ENCODE measurements at places on chromosomes 3 and 15.

DNA sequence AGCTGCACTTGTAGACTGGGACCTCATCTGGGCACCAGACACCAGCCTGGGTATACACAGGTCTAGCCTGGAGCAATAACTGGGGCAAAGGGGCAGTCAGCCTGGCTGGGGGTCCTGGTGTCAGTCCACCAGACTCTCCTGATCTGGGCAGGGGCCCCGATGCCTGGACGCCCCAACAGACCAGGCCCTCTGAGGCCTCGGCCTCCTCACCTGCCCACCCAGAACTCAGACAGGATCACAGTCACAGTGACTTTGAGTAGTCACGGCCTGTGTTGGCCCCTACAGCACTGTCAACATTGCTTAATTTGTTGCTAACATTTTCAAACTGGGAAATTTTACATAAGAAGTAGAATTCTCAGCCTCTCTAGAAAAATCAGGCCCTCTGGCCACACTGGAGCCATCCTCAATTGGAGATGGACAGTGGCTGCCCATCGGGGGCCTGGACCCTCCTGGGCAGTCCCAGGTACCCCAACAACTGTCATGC is 5.8 kb downstream of the TWF2 start:
- DNase-seq, result no peak
- H3K4me1 ChIP-seq, result peaks cover 38% of the 10 kb centered on the region
- H3K36me3 ChIP-seq, result no peaks in the 10 kb centered on the region
- H3K4me3 ChIP-seq, result no peak overlapping the region
- H3K27ac ChIP-seq, result peak overlapping the region; percentile 79
- H3K27me3 ChIP-seq, result no peaks in the 10 kb centered on the region

GRCh38 chr3:195855471-195856409 is 44.0 kb upstream of the MUC4 start:
- H3K4me3 ChIP-seq, result no peak overlapping the region
- H3K36me3 ChIP-seq, result no peaks in the 10 kb centered on the region
- no peak for DNase-seq
- no peak overlapping the region for H3K27ac ChIP-seq
- H3K4me1 ChIP-seq, result peaks cover 7% of the 10 kb centered on the region

- no peak overlapping the region for H3K27ac ChIP-seq
- no peak for DNase-seq
- H3K4me3 ChIP-seq, result no peak overlapping the region
- H3K27me3 ChIP-seq, result no peaks in the 10 kb centered on the region
- H3K4me1 ChIP-seq, result peaks cover 15% of the 10 kb centered on the region
Observed at GRCh38 chr15:67051088-67052045, 14.0 kb upstream of the SMAD3 start.

DNA sequence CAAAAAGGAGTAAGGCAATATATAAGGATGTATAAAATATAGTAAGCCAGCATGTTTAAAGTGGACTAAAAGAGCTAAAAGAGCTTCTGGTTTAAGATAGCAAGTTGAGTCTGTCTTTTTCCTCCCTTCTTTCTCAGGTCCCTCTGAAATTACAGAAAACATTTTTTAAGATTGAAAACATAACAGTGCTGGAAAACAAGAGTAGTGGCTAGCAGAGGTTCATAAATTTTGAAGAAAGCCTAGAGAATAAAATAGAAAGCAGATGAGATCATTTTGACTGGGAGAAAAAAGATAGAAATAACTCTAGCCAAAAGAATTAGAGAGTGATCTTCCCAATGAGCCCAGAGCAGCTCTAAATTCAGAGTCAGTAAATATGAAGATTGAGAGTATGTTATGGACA is 41.9 kb downstream of the ATP8B4 start:
- no peak overlapping the region for H3K27ac ChIP-seq
- H3K4me1 ChIP-seq, result no peaks in the 10 kb centered on the region
- no peak for DNase-seq
- H3K27me3 ChIP-seq, result peaks cover 18% of the 10 kb centered on the region

- no peak for DNase-seq
- H3K36me3 ChIP-seq, result no peaks in the 10 kb centered on the region
- no peak overlapping the region for H3K4me3 ChIP-seq
Observed at GRCh38 chr15:93382200-93382820, 293.3 kb upstream of the RGMA start.

- peak overlapping the region; percentile 87 for H3K27ac ChIP-seq
- peaks cover 72% of the 10 kb centered on the region for H3K4me1 ChIP-seq
- DNase-seq, result no peak
- peaks cover 4% of the 10 kb centered on the region for H3K36me3 ChIP-seq
- no peak overlapping the region for H3K4me3 ChIP-seq
Observed at GRCh38 chr3:52249683-52250082, 4.1 kb downstream of the PPM1M start.

GRCh38 chr3:130760922-130761321 is 14.3 kb upstream of the PIK3R4 start:
- H3K4me3 ChIP-seq, result no peak overlapping the region
- DNase-seq, result no peak
- H3K36me3 ChIP-seq, result no peaks in the 10 kb centered on the region
- no peak overlapping the region for H3K27ac ChIP-seq
- peaks cover 33% of the 10 kb centered on the region for H3K27me3 ChIP-seq
- peaks cover 2% of the 10 kb centered on the region for H3K4me1 ChIP-seq

- peaks cover 3% of the 10 kb centered on the region for H3K4me1 ChIP-seq
- no peak for DNase-seq
- no peak overlapping the region for H3K27ac ChIP-seq
- H3K27me3 ChIP-seq, result peaks cover 59% of the 10 kb centered on the region
- no peaks in the 10 kb centered on the region for H3K36me3 ChIP-seq
Observed at GRCh38 chr3:107916171-107916570, 174.7 kb downstream of the CD47 start.

DNA sequence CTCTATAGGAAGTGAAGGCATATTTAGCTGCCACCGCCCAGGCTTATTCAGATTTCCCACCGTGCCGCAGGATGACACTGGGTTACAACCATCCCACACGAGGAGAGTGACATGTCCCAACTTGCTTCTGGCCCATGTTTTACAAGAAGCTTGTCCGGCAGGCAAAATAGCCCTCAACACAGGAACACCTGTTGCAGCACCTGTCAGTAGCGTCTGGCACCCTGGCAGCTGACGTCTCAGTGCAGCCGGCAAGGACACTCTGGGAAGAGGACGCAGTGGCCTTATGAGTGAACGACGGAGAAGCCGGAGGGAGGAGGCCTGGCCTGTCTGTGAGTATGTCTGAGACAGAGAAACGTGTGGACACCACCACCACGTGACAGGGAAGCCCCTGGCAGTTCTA is 32.1 kb downstream of the FAM174B start:
- no peaks in the 10 kb centered on the region for H3K36me3 ChIP-seq
- H3K4me1 ChIP-seq, result peaks cover 6% of the 10 kb centered on the region
- no peak overlapping the region for H3K27ac ChIP-seq
- peaks cover 11% of the 10 kb centered on the region for H3K27me3 ChIP-seq
- H3K4me3 ChIP-seq, result no peak overlapping the region
- no peak for DNase-seq

DNA sequence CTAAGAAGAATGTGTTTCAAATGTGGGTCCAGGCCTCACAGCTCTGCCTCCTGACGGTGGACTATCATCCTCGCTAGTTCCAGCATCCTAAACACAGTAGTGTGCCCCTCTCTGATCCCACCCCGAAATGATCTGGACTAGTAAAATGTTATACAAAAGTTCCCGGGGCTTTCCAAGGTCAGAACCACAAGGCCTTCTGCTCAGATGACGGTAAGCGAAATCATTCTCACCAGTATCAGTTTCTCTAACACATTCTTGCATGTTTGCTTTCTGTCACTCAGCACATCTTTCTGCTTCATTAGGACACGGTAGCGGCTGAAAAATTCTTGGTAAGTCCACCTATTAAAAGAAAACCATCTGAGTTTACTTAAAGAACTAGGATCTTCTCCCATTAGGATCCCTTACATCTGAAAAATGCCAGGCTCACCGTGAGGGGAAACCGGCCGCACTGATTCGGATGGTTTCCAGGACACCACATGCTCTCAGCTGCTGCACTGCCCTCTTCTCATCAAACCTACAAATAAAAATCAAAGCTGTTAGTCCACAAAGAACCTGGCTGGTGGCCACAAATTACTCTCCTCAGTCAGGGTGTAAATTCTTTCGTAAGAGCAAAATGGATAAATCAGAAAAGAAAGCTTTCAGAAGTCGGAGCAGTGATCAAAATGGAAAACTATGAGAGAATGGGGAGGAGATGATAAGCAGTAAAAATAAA is 83.9 kb upstream of the MYO5C start:
- DNase-seq, result no peak
- peaks cover 14% of the 10 kb centered on the region for H3K4me1 ChIP-seq
- peaks cover 14% of the 10 kb centered on the region for H3K36me3 ChIP-seq

GRCh38 chr3:46965151-46965550 is 11.4 kb downstream of the CCDC12 start:
- H3K27me3 ChIP-seq, result no peaks in the 10 kb centered on the region
- H3K4me1 ChIP-seq, result peaks cover 65% of the 10 kb centered on the region
- H3K36me3 ChIP-seq, result peaks cover 2% of the 10 kb centered on the region
- no peak overlapping the region for H3K4me3 ChIP-seq

DNA sequence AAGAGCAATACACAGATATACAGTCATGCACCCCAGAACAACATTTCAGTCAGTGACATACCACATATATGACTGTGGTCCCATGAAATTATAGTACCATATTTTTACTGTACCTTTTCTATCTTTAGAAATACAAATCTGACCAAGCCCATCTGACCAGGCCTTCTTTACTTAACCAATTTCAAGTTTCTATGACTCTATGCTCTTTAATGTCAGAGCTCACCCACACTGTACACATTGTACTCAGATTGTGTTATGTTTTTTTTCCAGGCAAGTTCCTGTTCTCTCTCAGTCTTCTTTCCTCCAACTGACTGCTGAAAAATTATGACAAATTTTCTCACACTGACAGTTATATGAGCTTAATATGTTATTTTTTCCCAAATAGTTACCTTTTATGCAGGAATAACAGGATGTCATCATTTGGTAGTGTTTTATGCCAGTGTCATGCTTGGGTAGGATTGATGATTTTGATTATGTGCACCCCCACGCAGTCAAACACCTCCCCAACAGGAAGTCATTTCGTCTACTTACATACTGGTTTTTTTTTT is 8.0 kb upstream of the CBLB start:
- no peaks in the 10 kb centered on the region for H3K36me3 ChIP-seq
- DNase-seq, result no peak
- H3K27ac ChIP-seq, result peak overlapping the region; percentile 88
- H3K4me1 ChIP-seq, result peaks cover 16% of the 10 kb centered on the region
- H3K4me3 ChIP-seq, result peak overlapping the region; percentile 39

DNA sequence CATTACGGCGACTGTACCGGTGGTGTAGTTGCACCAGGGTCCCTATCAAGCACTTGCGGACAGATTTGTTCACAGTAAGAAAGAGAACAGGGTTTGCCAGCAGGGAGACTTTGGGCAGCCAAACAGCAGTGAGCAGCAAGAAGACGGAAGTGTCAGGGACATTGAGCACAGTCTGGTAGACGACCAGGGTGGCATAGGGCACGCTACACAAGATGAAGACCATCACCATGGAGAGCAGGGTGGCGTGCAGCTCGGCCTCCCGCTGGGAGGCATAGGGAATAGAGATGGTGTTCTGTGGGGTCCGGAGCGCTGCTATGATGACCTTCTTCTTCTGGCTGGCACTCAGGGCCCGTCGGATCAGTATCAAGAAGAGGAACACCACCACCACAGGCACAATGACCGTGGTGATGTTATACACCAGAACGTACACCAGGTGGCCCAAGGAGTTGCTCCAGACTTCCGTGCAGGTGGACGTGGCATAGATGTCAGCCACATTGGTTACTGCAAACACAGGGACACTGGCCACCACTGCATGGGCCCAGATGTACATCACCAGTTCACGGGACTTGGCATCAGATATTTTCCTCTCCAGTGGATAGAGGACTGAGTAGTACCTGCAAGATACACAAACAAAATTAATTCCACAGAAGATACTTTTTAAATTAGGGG is 19.1 kb upstream of the FSIP1 start:
- H3K27me3 ChIP-seq, result peaks cover 67% of the 10 kb centered on the region
- no peaks in the 10 kb centered on the region for H3K4me1 ChIP-seq
- H3K4me3 ChIP-seq, result no peak overlapping the region
- H3K36me3 ChIP-seq, result no peaks in the 10 kb centered on the region

DNA sequence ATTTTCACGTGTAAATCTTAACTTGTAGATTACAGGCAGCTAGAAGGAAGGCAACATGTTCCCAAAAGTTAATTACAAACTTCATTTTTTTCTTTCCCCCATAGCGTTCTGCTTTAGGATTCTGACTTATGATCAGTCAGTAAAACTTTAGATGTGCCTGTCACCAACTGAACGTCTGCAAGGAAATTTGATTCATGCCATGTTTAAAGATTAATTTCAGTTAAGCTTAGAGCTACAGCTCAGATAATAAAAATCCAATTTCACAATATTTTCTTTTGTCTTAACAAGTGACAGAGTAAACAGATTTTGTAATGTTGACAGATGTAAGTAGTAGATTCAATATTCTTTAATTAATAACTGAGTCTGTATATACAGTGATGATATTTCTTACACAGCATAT is 253.1 kb downstream of the NFKBIZ start:
- no peaks in the 10 kb centered on the region for H3K4me1 ChIP-seq
- H3K27me3 ChIP-seq, result no peaks in the 10 kb centered on the region
- no peak overlapping the region for H3K27ac ChIP-seq
- no peak for DNase-seq
- H3K36me3 ChIP-seq, result no peaks in the 10 kb centered on the region

- no peak overlapping the region for H3K27ac ChIP-seq
- H3K4me1 ChIP-seq, result no peaks in the 10 kb centered on the region
- H3K27me3 ChIP-seq, result no peaks in the 10 kb centered on the region
- H3K4me3 ChIP-seq, result no peak overlapping the region
Observed at GRCh38 chr15:26805470-26805869, 32.6 kb upstream of the GABRB3 start.
